ENCODE measurements at places on chromosomes 4 and X.

- DNase-seq: no peak
Measured at GRCh38 chr4:43903456-43903855, 545.2 kb downstream of the KCTD8 start.

- no peak for DNase-seq
Measured at GRCh38 chrX:153600032-153600373, 1.1 kb upstream of the CCNQ start.

GRCh38 chr4:139785356-139785755 lies 119.7 kb downstream of the MGST2 start:
- DNase-seq: no peak

DNA sequence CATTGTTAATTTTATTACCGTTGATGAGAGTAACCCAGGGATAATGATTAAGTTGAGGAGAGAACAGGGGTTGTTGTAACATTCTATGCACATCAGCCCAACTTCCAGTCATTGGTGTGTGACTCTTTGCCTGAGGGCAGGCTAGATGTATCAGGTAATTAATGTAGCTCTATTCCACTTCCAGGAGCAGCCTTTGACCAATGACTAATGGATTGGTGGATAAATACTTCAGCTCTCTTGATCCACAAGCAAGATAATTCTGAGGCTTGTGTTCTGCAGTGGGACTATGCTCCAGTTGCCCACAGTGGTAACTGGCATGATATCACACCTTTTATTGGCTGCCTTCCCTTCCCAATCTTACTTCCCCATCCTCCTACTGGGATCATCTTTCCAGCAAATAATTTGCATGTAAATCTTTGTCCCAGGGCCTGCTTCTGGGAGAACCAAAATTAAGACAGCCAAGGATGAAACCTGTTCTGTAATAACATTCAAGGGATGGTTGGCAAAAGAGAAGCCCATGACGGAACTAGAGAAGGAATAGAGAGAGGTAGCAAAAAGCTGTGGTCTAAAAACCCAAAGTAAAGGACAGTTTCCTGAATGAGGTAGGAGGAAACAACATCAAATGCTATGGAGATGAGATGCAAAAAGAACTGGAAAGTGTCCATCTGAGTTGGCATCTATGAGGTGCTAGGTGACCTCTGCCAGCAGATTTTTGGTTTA lies 241.4 kb upstream of the RPS6KA3 start:
- DNase-seq: no peak

- peak; percentile 60 for DNase-seq
Measured at GRCh38 chr4:158540125-158540907, 18.6 kb downstream of the RXFP1 start.

DNA sequence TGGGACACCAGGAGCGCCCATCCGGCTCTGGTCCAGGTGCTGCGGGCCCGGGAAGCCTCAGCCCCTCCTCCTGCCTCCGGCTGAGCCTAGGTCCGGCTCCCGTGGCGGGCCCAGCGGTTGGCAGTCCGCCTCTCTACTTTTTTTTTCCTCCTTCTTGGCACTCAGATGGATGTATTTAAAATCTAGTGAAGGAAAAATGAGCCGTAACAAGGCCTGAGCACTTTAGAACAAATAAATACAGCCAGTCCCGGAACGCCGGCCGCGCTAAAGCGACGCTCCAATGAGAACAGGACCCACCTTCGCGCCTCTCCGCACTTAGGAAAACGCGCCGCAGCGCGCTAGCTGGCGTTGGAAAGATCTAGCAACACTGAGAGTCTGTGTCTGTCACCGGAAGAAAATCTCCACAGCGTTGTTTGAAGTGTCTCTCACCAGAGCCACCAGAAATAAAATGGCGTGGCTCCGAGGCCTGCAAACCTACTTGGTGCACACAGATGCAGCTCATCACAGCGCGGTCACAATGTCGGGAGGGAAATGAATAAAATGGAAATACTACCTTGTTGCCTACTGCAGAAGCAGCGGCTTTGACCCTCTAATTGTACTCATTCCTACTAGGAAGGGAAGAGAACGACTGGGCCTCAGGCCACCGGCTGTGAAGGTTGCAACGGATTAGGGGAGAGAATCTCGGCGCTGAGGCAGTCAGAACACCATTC lies 4.7 kb downstream of the NEUROG2 start:
- no peak for DNase-seq

DNA sequence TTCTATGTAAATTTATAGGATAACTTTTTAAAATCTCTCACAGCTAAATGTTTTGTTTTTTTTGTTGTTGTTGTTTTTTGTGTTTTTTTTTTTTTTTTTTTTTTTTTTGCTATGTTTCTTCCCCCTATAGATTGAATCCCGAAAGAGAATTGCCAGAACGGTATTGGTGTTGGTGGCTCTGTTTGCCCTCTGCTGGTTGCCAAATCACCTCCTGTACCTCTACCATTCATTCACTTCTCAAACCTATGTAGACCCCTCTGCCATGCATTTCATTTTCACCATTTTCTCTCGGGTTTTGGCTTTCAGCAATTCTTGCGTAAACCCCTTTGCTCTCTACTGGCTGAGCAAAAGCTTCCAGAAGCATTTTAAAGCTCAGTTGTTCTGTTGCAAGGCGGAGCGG lies 4.1 kb downstream of the BRS3 start:
- DNase-seq: no peak

GRCh38 chrX:70042399-70043371 lies 7.1 kb downstream of the AWAT2 start:
- no peak for DNase-seq

- no peak for DNase-seq
Measured at GRCh38 chr4:10225096-10225495, 108.5 kb upstream of the WDR1 start.

DNA sequence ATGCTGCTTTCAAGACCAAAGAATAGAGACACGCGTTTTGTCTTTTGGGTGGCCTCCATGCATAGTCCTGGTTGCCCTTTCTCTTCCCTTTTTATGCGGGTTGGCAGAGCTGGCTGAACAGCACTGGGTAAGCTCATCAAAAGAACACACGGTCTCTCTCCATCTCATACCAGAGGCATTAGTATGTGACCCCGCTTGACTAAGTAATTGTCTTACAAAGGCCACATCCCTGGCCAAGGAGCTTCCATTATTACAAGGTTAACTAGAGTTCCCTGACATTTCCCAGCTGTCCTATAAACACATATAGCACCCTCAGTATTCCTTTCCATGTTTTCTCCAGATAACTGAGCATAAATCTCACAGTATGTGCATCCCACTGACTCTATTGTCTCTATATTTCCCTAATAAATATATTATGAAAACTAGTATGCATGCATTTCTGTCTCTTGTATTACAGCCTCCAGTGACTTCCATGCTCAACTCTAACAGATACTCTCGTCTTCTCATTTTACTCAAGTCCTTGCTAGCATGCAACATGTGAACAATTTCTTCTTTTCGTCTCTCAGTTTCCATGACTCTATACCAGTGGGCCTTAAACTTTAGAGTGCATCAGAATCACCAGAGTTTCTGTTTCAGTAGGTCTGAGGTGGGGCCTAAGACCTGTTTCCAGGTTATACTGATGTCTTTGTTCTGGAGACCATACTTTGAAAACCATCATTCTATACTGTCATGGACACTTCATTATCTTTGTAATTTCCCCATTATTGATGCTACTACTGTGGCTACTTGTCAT lies 247.7 kb upstream of the ARSJ start:
- DNase-seq: no peak

- no peak for DNase-seq
Measured at GRCh38 chrX:119478504-119478903, 10.3 kb downstream of the SLC25A5 start.

- no peak for DNase-seq
Measured at GRCh38 chr4:29390921-29391320, 1329.2 kb upstream of the PCDH7 start.

DNA sequence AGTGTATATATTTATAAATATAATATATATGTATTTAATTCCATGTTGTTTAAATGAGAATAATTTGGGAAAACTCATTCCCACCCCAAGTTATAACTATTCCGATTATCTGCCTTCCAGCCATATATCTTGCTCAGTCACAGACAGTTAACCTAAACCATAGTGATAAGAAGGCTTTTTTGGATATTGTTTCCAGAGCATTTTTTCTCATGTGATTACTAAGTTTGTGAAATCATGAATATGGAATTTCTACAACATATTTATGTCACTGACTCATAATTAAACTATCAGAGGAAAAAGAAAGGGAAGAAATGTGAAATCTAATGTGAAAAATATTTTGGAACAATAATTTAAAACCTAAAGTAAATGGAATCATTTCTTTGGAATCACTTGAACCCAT lies 1163.5 kb upstream of the PABPC4L start:
- no peak for DNase-seq

DNA sequence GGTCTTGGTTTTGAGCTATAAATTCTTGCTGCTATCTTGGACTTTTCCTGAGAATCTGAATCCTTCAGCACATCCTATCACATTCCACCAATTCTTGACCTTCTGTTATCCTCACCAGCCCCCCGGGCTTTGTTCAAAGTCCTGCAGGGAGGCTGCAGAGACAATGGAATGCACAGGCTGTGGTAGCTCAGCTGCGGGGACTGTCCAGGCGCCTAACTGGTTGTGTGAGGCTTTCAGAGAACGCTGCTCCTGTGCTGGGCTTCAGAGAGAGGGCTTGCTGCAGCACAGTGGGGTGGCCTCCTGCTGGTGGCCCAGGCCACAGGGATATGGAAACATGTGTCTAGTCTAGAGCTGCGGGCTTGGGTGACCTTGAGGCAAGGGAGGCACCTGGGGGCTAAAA lies 196.3 kb upstream of the GATB start:
- DNase-seq: no peak
